Temporal lobe (tissue), 4 donors: ENCODE measurements at places on chromosomes 1 and 21. TPM values are rescaled to one million over a fixed set of nuclear protein-coding genes. Genes with fewer than 3 reads are reported as not detected.

The MEX3A gene
- total RNA-seq, result 44.0 TPM

The LRRC71 gene
- 0.25 TPM for total RNA-seq

The TBX15 gene
- total RNA-seq, result 0.98 TPM

The CCDC30 gene
- total RNA-seq, result 12.0 TPM
